Mucosa of descending colon (tissue), 3 donors: ENCODE measurements at places on chromosomes 16 and 17. TPM values are rescaled to one million over a fixed set of nuclear protein-coding genes. Genes with fewer than 3 reads are reported as not detected.
A peak's percentile ranks its signal among the peaks of the same experiment; 100 is the strongest.

DNA sequence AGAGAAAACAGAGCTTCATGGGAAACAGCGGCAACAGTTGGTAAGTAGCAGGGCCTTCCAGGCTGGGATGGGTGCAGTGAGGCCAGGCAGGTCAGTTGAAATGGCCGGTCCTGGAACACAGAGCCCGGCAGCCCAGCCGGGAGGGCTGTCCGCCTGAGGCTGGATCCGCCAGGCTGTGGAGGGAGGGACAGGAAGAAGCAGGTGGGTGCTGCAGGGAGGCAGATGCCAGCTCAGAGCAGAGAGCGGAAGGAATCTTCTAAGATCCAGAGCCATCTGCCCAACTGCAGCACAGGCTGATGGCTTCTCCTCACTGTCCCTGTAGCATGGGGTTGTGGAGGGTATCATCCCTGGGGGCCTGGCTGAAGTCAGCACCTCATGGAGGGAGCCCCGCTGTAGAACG lies 599 bp downstream of the RNF112 start:
- DNase-seq = no peak

The PHOSPHO1 gene
- 0.25 TPM for total RNA-seq

DNA sequence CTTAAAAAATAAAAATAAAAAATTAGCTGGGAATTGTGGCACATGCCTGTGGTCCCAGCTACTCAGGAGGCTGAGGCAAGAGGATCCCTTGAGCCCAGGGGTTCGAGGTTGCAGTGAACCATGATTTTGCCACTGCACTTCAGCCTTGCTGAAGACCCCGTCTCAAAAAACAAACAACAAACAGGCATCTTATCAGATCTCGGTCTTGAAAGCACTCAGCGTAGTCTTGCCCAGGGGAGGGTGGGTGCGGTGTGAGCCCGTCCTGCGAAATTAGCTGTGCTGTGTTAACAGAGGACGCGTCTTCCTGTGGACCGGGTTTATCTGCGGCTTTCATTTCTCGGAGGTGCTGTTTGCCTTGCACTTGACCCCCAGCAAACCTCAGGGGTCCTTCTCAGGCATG lies 5.4 kb downstream of the GAA start:
- DNase-seq = no peak

DNA sequence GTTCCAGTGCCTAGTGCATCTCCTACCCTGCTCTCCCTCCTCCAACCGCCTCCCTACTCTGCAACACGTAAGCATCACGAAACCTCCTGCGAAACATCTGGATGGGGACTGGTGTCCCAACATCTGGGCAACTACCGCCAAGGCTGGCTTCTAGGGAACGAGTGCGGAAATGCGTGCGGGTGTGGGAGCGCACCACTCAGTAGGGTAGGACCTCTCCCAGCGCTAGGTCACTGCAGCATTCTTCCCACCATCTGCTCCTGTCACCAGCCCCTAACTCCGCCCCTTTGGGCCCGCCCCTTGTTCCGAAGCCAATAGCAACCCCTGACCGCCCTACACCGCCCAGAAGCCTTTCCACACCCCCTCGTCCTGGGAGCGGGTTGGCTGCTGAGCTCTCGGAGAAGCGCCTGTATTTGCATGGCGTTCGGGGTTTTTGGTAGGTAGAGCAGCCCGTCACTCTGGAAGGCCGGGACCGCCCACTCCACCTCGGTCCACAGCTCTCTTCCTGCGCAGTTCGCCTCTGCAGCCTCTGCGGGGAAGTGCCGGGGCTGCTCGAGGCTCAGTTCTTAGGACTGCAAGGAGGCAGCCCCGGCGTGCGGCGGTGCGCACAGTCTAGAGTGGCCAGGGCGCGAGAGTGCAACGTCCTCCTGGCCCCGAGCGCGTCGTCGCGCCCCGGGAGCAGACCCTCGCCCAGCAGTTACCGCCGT lies at the start of gene HS3ST3B1:
Gene HS3ST3B1, plus strand, starts transcription at position 507 of the 704 bp plus-strand sequence. CDS start 438 bp downstream, outside the sequence.
- DNase-seq = peak; percentile 98

The DOC2A gene
- total RNA-seq = 5.2 TPM

GRCh38 chr17:77436481-77436880 lies 295.7 kb downstream of the SEC14L1 start:
- no peak for DNase-seq

The EPOP gene
- total RNA-seq = not detected

GRCh38 chr16:55280587-55280986 lies 43.4 kb upstream of the IRX6 start:
- DNase-seq = no peak
